Activated CD4-positive, alpha-beta T cell treated with anti-CD3 and anti-CD28 coated beads, Interleukin-2, Interleukin-4, amounts not matched to agents 100 ng/mL and 50 ng/mL, durations not matched to agents 16 hours and 8 hours (primary cell): ENCODE measurements at places on chromosomes 11 and 22.

- DNase-seq = no peak
Observed at GRCh38 chr11:75582506-75582894, 20.4 kb downstream of the SERPINH1 start.

GRCh38 chr11:16047073-16047472 lies 309.3 kb downstream of the SOX6 start:
- no peak for DNase-seq

GRCh38 chr22:30073743-30074142 lies 6.5 kb upstream of the HORMAD2 start:
- no peak for DNase-seq

DNA sequence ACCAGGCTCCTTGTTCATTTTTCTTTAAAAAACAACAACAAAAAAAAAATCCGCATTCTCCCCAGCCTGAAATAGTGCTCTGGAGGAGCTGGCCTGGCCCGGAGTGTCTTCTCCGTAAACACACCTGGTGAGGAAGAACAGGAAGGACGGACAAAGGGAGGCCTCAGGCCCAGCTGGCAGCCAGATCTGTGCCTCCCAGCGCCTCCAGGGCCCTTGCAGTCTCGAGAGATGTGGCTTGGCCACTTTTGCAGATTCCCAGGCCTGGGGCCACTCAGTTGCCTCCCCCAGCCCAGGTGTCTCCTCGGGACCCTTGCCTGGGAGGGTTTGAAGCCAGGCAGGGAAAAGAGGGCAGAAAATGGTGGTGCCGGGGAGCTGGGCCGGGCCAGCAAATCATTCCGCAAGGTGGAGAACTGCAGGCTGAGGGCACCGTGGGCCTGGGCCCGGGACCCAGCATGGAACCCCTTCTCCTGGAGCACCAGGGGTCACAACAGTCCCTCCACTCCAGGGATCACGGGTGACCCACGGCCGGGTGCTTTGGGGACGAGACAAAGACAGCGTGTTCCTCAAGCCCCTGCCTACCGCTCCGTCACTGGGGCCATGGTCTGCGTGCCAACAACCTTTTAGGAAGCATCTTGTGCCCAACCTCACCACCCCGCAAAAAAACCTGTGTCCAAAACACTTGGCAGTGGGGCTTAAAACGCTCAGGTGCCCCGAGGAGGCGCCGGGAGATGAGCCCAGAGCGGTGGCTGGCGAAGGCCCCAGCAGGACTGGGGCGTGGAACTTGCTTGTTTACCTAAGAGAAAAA lies 67.1 kb upstream of the WNT7B start:
- DNase-seq = no peak

DNA sequence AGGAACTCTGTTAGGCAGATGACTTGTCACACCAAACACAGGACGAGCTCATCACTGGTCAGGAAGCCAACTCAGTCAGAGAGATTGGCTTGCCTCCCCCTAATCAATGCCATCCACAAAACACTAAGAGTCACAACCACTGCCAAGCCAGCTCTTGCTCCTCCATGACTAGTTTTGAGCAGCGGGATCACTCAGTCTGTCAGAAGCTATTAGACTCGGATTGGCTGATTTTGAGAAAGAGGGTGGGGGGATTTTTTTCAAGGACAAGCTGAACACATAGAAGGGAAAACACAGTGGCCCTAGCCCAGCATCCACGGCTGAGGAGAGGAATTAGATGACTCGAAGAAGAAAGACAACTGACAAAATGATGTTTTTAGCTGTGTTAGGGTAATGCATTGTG lies 55.9 kb downstream of the SEZ6L start:
- DNase-seq = no peak

DNA sequence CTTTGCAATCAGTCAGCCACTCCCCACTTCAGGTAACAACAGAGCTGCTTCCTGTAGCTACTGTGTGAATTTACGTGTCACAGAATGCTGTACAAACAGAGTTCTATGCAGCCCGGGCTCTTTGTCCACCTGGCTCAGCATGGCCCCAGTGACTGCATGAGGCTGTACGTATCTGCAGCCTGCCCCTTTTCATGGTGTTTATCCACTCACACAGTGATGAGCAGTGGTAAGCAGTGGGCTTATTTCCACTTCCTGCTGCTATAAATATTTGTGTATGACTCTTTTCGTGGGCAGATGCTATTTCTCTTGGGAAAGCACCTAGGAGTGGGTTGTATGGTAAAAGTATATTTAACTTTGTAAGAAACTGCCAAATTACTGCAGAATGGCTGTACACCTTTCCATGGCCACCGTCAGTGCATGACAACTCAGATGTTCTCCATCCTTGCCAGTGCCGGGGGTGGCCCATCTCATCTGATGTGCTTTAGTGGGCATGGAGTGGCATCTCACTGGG lies 43.3 kb downstream of the MYEOV start:
- peak; percentile 7 for DNase-seq
